ENCODE measurements at places on chromosomes 4 and X.

DNA sequence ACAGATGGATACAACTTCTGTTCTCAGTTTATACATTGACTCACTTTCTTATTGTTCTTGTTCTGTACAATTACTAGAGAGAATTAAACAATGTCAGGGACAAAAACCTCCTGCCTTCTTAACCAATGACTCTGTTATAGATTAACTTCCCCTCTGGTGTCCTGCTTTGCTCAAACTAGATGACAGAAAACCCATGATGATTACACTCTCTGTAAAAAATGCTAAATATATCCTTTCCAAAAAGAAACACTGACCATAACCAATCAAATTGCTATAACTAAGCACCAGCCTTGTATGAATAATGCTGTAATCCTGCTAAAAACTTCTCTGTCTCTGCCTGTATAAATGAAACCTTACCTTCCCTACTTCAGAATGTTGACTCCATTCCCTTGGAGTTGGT, 29.8 kb upstream of the IL13RA2 start:
- no peak for DNase-seq

DNA sequence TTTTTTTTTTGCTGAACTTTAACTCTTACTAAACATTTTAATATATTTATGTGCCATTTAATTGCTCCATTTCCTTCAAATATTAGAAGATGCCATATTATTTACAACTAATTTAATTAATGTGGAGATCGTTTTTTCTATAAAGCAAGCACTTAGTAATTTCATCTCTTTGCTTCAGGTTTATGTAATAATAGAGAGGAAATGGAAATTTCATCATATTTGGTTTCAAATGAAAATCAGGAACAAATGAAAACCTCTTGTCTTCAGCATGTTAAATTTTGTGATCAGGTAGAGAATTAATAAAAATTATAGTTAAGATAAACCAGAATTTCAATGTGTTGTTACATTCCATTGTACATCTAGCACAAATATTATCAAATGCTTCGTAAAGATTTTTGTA, 120.1 kb downstream of the SYNPO2 start:
- no peak for DNase-seq

- no peak for DNase-seq
Measured at GRCh38 chrX:39559229-39559628, 538.5 kb downstream of the BCOR start.

DNA sequence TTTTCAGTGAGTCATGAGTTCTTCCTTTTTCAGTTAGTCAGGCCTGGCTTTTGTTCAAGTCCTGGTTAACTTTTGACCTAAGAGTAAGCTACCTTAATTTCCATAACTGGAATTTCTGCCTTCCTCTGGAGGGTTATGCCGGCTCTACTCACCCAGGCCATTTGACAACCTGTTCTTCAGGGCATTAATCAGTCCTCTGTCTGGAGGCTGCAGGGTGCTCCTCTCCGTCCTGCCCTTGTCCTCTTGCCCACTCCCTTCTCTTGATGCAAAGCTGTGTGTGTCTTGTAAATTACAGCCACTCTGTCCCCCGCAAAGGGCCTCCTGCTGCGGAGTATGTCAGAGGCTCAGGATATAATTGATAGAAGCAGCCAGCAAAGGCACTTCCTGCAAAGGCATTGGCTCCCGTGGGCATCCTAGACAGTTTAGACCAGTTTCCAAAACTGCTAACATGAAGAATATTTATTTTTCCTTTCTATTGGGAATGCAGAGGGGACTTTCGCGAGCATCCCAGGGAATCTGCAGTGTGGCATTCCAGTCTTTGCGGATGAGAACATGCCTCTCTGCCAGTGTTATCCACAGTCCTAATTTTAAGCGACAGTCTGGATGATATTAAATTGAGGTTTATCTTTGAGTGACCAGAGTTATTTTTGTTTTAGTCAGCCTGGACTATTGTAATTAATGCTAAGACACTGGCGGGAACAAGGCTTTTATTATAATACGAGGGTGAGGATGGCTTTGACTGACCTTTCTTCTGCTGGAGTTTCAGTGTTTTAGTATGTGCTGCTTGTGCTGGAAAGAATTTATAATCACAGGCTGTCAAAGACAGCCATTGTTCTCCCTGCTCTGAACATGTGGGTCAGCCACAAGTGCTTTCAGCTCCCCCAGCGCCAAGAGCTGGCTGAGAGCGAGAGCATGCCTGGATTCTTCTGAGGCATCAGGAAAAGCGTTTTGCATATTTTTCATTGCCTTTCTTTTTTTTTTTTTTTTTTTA, 74.2 kb downstream of the LIMCH1 start:
- no peak for DNase-seq

GRCh38 chr4:6751611-6752485, 30.7 kb upstream of the KIAA0232 start:
- DNase-seq = no peak

- DNase-seq = no peak
Measured at GRCh38 chrX:130263016-130263415, 5.7 kb downstream of the ZNF280C start.

DNA sequence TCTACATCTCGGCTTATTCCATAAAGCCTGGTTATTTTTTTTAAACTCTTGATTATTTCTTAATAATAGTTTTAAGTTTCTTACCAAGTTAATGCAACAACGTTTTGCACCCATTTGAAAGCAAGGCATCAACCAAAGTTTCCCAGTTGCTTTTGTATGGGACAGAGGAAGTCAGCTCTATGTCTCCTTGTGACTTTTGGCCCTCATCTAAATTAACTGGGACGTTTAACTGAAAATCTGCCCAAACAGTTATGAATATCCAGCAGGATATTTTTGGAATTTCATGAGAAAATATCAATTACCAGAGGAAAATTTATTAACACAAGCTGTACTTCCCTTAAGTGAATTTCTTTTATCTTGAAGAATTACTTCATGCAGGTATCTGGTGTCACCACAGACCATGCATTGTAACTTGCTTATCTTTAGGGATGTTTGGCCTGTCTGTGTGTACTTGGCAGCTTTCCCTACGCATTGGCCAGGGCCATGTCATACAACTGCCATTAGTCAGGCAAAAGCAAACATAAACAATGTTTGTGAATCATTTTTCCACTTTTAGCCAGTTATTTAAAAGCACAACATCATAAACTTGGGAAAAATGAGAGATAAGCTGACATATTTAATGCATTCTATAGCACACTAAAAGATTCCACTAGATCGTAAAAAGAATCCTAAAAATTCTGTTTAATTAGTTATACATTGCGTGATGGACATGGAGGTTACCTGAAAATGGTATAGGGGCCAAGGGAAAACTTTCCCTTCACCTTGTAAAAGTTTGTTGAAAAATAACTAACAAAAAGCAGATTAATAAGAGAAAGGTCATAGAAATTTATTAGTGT, 101.4 kb upstream of the PDE5A start:
- DNase-seq = no peak

GRCh38 chrX:108025954-108026600, 18.8 kb upstream of the VSIG1 start:
- DNase-seq = no peak

DNA sequence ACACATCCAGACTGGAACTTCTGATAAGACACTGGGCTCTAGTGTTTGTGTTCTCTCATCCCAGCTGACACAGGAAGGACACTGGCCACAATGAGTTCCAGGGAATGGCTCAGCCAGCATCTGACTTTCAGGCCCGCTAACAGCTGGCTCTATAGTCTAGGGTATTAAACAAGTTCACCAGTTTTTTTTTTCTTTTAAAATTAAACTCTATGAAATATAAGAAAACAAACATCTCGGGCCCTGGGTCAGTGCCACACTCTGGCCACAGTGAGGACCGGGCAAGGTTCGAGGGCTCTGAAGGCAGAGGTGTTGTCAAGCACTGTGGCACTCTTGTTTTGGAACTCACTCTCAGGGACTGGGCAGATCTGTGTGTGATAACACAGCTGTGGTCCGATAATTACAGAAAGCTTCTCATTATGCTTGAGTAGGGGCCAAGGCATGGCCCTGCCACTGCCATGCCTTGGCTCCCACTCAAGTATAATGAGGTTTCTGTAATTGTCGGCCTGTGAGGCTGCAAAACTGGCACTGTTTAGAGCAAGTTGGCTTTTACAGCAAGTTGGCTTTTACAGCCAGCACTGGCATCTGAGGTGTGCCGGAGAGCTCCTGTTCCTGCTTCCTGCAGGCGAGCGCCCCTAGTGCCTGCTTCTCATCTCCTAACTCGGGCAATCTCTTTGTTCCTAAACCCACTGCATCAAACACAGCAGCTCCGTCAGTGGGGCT, 62.8 kb downstream of the PPP1R2C start:
- DNase-seq = peak; percentile 25

DNA sequence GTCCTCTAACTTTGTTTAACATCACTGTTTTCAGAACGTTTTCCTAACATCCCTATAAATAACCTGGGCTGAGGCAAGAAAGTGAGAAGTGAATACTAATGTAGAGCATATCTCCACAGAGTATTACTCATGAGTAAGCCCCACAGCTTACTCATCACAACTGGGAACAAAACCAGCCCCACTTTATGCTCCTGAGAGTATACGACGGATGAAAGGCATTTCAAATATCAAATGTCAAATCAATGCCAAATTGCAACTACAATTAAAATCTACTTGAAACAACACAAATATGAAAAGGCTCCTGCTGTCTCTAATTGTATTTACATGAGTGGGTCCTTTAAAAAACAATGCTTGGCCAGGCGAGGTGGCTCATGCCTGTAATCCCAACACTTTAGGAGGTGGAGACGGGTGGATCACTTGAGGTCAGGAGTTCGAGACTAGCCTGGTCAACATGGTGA, 41.2 kb downstream of the SH3RF1 start:
- DNase-seq = no peak

DNA sequence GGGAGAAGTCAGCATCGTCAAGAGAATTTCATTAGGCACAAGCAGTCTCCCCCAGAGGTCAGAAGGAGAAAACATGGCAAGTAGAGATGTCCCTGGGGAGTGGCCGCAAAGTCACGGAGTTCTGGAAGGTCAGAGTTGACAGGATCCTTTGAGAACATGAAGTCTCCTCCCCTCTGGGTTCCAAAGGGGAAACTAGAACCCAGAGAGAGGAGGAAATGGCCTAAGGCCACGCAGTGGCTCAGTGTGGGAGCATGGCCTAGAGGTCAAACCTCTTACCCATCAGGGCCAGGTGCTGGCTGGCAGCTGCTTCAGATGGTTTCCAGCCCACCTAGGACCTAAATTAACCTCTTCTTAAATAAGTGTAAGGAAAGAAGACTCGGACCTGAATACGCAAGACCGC, 884 bp downstream of the IDH3G start:
- no peak for DNase-seq

DNA sequence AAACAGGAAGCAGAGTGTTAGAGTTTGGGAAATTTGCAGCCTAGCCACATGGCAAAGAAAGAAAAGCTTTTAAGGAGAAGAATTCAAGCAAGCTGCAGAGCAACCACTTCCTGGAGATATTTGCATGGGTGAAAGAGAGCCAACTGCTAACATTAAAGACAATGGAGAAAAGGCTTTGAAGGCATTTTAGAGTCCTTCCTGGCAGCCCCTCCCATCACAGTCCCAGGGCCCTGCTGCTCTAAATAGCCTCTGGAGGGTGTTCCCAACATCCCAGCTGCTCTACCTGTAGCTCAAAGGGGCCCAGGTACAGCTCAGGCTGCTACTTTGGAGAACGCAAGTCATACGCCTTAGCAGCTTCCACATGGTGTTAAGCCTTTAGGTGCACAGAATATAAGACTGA, 235.9 kb upstream of the FMR1 start:
- no peak for DNase-seq

DNA sequence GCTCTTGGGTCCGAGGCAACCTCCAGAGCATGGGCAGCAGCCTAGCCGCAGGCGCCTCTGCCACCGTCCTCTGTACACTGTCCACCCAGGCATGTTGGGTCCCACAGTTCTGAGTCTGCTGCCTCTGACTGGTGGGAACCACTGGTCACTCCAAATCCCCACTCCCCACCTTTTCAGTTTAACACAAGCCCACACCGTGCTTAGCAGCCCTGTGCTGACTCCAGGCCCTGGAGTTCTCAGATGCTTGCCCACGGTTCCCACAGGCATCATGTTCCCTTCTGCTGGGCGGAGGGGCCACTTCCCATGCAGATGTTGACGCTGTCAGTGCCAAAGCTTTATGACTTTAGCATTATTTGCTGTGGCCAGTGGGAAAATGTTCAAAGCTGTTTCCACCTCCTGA, 104.5 kb downstream of the SCD5 start:
- no peak for DNase-seq

DNA sequence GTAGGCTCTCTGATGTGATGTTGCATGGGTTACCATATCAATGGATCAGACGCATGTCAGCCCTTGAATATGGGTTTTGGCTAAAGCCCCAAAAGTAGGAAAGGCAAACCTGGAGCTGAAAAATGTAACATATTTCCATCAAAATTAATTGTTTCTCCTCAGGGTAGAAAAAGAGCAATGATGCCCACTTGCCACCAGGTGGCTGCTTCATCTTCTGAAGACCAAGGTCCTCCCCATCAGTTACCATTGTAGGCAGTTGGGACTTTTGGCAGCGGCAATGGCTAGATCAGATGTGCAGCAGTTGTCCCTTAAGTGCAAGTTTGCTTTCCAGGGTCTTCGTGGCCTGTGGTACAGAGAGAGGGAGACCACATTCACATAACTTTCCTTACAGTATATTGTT, 118.2 kb downstream of the NAF1 start:
- DNase-seq = no peak

DNA sequence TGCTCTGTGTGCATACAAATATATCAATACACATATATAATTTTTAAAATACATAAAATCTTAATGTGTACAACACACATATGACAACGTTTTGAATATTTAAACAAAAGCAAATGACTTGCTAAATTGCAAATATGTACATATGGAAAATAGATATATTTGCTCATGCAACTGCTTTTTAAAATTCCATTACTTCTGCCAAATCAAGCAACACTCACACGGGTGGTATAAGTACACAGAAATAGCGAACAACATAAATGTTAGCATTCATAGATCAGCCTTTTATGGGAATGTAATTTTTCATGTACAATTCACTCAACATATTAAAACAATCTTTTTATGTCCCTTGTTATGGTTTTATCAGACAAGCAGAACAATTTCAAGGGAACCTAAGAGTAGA, 116.3 kb downstream of the DMD start:
- DNase-seq = no peak

GRCh38 chrX:110003167-110004156, 548 bp downstream of the TMEM164 start:
- no peak for DNase-seq

All from activated CD4-positive, alpha-beta T cell treated with anti-CD3 and anti-CD28 coated beads, Interleukin-2, amount 50 U/mL, for 4 hours (primary cell).